ENCODE measurements at places on chromosomes 6 and 20.

- peak; percentile 85 for DNase-seq
Observed at GRCh38 chr20:16580147-16580546, 6.9 kb upstream of the KIF16B start.

DNA sequence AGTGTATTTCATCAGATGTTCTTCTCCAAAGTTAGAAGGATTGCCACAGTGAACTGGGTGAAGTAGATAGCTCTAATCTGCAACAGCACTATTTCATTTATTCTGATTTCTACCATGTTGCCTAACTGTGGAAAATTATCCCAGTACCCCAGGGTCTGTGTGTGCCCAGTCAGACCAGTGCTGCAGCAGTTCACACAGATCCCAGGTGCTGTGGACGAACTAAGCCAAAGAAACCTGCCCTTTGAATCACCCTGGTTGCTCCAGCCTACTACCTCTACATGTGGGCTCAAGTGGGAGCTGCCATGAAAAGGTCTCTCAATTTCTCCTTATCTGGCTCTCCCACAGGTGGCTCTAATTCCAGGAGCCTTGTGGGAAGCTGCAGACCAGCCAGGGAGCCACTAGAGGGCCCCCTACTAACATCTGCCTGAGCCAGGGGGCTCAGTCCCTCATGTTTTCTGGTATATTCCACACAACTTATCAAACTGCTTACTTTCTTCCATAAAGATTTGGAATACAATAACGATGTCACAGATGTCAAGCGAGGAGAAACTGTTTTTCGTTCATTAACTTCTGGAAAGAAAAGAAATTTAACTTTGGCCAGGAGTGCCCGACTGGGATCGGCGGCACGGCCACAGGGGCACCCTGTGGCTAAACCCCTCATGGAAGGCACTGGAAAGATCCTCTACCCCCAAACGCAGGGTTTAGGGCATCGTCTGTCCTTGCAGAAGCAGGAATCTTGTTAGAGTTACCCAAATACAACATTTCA lies 31.6 kb upstream of the LY86 start:
- peak; percentile 26 for DNase-seq

DNA sequence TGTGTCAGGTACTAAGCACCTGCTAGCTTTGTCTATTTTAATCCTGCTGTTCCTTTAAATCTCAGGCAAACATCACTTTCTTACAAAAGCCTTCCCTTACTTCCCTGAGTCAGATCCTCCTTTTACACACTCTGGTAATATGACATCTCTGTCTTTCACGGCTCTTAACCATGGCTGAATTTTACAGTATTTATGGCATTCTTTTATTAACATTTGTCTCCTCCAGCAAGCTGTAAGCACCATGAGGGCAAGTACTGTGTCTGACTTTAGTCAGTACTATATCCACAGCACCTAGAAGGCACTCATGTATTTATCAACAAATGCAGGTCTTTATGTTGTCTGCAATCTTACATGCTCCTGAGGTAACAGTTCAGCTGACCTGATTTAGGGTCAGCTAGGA lies 33.7 kb upstream of the HBS1L start:
- no peak for DNase-seq

GRCh38 chr20:41121399-41121798 lies 15.9 kb upstream of the PLCG1 start:
- DNase-seq = no peak

DNA sequence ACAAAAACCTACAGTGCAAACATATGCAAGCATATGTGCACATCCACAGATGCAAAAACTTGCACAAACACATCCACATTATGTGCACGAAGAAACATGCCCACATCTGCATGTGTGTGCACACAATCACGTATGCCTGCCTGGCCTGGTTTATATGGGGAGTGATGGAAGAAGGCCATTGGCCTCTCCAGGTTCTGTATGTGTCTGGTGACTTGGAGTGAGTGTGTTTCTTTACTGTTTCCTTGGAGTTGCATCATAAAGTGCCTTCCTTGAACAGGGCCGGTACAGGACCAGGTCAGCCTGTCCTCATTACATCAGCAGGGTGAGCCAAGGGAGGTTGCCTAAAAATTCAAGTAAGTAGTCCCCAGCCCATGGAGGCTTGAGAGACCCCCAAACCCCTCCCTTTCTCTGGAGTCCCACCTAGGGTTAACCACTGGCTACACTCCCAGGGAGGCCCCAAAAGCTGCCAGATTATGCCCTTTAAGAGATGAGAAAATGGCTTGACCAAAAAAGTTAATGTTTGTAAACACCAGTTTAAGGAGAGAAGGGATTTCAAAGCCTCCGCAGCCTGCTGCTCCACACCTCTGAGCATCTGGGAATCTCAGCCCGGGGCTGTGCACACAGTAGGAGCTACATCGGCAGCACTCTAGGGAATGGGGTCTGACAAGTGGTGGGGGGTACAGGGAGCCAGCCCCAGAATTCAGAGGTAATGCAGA lies 140.8 kb downstream of the VEGFA start:
- peak; percentile 92 for DNase-seq

GRCh38 chr20:48096212-48096875 lies 311.1 kb upstream of the SULF2 start:
- DNase-seq = no peak

GRCh38 chr6:26105842-26106241 lies 18.6 kb downstream of the HFE start:
- peak; percentile 72 for DNase-seq

DNA sequence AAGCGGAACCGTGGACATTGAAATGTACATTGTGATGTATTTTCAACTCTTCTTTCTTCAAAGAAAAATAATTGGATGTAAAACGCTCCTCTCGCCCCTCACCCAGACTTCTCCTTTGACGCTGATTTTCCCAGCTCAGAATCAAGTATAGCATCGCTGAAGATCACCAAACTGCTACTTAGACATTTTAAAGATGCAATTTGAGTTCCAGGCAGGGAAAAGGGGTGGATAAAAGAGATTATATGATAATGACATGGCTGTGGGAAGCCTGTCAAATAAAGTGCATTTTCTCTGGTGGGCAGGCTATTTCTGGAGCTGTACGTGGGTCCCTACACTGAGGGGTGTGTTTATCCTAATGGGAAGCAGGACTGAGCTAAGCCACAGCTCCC lies 240.4 kb downstream of the CDC5L start:
- DNase-seq = no peak

DNA sequence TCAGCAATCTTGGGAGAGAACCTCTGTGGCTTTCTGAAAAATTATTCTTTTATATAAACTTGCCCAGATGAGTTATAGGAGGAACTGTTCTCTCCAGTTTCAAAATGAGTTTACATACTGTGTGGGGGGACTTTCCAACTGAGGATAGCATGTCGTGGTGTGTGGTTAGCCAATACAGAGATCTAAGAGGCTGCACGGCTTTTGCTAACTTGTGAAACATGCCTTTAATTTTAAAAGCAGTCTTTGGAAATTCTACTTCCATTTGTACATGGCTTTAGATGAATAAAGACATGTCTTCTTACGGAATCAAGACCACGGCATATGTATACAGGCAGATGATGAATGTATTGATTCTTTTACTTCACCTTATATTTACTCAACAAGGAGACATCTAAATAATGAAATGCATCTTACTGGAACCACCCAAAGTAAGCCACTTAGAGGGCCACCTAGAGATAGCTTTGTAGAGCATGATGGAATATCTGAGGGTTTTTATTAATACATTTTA lies 39.8 kb downstream of the HIVEP1 start:
- peak; percentile 31 for DNase-seq

DNA sequence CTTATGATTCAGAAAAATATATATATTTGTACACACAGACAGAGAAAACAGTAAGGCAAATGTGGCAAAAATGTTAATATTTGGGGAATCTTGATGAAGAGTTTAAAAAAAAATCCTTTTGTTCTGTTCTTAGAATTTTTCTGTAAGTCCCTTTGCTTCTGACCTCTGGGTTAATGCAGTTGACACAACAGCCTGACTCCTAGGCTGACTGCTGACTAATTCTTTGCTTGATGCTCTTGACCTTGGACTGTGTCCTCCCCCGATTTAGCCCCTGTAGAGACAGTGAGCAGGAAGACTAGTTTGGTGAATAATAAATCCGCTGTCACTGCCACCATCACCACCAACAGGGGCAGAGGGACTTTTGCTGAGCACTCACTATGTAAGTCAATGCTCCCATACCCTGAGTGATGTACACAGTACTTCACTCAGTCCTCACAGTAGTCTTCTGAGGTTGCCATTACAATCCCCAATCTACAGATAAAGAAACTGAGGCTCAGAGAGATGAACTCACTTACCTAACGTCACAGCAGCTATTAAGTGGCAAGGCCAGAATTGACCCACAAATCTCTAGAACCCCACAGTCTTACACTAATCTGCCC lies 71.7 kb downstream of the SNX5 start:
- DNase-seq = no peak

DNA sequence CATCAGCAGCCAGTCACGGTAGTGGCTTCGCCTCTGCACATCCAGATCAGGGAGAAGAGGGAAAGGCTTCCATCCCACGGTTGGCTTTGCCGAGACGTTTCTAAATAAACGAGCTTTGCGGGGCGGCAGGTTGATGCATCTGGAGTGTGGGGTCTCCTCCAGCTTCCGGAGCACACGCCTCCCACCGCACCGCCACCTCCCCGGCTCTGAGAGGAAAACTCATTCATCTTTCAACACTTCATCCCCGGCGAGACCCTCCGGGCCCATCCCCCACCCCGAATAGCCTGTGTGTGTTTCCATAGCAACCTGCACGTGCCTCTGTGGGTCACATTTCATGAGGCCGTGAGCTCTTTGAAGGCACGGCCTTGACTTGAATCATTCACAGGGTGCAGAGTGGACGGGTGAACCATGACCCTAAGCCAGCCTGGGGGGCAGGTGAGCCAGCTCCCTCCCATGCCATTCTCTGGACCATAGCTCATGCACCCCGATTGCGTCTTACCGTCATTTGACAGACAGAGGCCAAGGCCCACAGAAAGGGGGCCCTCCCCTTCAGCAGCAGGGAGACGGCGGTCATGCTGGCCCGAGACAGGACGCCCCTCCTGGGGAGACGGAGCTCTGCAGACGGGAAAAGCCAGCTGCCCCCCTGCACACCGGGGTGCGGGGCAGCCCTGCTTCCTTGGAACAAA lies 16.2 kb upstream of the CHRNA4 start:
- no peak for DNase-seq

GRCh38 chr6:132494954-132495353 lies 18.0 kb downstream of the STX7 start:
- DNase-seq = no peak

DNA sequence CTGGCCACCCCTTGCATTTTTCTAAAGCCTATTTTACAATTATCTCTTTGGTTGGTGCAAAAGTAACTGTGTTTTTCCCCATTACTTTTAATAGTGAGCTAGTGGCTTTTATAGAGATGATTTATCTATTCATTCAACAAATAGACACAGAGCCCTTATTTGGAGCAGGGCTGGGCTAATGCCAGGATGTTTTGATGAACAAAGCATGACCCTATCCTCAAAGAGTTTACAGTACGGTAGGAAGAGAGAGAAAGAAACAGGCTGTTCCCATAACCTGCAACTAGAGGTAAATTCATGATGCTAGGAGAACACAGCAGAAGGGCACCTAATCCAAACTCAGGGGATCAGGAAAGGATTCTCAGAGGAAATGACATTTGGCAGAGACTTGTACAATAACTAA lies 37.3 kb upstream of the UST start:
- peak; percentile 30 for DNase-seq

DNA sequence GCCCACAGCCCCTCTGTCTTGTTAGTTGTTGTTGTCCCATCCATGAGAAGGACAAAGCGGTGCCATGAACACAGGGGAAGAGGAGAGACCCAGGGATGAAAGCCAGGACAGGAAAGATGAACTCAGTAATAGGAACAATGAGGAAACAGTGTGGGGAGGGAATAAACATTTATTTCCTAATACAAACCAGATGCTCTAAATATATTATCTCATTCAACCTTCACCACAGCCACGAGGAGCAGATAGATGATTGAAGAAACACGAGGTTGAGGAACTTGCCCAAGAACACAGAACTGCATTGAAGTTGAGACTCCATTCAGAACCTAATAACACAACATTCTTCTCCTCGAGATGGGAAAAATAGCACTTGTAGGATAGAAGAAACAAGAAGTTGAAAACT lies 53.0 kb upstream of the AIG1 start:
- DNase-seq = peak; percentile 27

DNA sequence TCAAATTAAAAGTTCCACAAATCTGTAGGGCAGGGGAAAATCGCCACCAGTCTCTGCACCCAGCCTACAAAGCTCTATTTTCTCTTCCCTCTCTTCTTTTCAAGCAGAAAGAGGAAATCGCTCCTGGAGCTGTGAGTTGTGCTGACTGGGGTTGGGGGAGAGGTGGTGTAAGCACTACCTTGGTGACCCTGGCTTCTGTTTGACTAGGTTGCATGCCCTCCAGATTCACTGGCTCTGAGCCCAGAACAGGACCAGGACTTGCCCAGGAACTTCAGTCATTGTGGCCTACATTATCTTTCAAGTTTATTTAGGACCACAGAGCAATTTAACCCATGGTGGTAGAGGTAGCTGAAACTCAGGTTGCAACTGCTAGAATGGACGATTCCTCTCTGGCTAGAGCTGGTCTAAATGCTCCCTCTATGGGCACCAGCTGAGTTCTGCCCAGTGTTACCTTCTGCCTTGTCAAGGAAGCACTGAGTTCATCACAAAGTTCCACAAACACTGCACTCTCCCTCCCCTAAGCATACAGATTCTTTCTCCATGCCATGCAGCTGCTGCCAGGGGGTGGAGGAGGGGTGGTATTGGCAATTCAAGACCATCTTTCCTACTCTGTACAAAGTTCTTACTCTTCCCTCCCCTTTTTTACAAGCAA lies 122.0 kb upstream of the BMP5 start:
- no peak for DNase-seq
